ENCODE measurements at places on chromosomes 6 and 20.

GRCh38 chr20:64005394-64005793 lies 24.5 kb downstream of the PRPF6 start:
- peak; percentile 35 for DNase-seq

GRCh38 chr6:81003156-81003555 lies 749.3 kb downstream of the TENT5A start:
- DNase-seq: peak; percentile 46

GRCh38 chr20:39913274-39913673 lies 775.8 kb downstream of the MAFB start:
- DNase-seq: no peak

DNA sequence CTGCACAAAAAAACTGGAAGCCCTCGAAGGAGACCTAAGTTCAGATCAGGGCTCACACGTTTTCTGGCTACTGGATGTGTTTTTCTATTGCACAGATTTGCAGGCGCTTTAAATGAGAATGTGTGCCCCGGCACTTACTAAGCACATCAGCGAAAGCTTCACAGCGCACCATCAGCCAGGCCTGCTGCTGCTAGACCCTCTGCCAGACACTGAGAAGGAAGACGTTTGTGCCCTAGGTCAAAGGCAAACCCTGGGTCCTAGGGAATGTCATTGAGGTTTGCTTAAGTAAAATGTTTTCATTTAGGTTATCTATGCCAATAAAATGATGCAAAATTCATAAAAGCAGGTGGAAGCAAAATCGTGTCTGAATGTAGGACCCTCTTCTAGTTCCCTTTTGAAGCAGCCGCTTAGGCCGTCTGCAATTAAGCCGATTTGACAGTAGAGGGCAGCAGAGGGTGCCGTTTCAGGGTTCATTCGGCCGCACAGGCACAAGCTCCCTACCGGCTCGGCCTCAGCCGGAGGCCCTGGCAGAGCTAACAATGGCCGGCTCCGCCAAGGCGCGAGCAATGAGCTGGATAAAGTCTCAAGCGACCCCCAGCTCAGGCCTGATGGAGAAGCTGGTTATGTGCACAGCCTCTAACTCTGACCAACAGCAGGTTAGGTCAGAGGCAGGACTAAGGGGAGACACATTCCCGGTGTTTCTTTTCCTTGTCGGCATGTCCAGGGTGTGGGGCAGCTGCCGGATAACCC lies 107.2 kb upstream of the FOXA2 start:
- DNase-seq: peak; percentile 85

DNA sequence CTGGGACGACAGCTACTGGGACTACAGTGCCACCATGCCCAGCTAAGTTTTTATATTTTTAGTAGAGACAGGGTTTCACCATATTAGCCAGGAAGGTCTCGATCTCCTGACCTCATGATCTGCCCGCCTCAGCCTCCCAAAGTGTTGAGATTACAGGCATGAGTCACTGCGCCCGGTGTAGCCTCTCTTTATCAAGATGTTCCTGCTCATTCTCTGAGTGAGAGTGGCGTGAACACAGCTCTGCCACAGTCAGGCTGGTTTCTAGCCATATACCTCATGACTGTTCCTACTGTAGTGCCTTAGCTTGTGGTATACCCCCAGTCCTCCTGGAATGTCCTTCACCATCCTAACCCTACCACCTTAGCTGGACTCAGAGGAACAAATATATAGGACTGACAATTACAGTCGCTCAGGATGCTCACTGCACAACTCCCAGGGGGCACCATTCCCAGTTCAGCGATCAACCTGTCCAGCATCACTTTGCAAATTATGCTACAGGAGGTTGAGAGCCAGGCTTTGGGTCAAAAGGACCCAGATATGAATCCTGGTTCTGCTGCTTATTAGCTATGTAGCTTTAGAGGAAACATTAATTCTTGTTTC lies 86.3 kb downstream of the CHMP4B start:
- no peak for DNase-seq

DNA sequence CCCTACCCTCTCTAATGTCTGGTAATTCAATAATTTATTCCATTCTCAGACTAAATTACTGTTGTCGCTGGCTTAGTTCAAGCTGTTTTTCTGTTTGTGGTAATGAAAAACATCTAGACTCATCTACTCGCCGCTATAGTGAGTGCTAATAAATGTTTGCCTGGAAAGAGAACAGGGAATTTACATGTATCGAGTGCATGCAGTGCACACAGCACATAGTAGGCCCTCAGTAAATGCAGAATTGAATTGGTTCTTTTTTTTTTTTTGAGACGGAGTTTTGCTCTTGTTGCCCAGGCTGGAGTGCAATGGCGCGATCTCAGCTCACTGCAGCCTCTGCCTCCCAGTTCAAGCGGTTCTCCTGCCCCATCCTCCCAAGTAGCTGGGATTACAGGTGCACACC lies 7.7 kb upstream of the NSFL1C start:
- no peak for DNase-seq

DNA sequence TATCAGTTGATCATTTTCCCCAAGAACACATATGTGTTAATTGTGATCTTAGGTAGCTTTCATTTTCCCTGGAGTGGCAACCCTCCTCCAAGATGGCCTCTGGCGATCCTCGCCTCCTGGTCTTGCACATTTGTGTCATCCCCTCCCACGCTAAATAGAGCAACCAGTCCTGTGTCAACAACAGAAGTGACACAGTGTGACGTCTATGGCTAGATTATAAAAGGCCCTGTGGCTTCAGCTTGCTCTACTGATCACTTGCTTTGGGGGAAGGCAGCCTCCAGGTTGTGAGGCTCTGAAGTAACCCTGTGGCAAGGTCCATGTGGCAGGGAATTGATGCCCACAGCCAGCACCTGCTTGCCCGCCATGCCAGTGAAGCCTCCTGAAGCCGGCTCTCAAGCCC lies 30.6 kb upstream of the PPP1R14C start:
- DNase-seq: no peak

- no peak for DNase-seq
These were observed 37.6 kb downstream of the NR2E1 start for GRCh38 chr6:108203189-108204112.

DNA sequence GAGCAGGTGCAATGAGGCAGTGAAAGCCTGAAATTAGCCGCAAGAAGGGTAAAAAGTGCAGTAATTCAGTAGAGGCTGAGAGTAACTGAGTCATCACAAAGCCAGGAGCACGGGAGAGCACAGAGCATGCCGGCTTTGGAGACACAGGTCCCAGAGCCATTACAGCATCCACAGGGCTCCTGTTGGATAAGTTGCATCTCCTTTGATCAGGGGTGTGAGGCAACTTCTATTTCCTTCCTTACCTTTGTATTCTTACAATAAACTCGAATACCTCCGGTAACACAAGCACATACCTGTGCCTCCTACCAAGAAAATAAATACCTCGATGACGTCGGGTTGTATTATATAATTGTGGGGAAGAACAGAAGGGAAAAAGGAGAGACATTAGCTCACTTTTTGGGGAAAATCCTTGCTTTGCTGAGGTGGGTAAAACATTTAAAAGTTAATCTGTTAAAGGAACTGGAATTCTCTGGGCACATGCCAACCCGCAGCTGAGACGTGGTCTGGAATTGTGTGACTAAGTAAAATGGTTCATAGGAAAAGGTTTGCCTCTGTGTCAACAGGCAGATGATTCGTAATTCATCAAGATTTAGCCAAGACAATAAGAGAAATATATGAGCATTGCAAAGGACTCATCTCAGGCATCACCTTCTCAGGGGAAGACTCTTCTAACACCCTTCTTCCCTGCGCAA lies 360.7 kb upstream of the ZFP64 start:
- DNase-seq: peak; percentile 84

Data from GM23248 (cell line).